ENCODE measurements at places on chromosomes 6 and 20.

DNA sequence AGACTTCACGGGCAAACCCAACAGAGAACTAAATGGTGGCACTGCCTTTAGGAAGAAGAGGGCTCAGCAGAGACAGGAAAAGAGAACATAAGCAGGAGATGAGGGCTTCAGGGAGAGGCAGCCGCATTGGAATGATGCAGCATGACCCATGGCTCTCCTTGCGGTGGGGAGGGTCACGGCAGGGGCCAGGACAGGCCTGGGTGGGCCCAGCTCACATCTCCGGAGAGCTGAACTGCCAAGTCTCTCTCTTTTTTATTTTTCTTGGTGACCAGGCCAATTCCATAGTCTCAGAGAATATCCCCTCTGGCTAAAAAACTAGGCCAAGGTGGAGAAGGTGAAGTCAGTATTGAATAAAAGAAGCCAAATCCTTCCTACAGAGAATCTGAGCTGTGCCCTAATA is 77.5 kb upstream of the TRAF3IP2 start:
- no peak for DNase-seq

DNA sequence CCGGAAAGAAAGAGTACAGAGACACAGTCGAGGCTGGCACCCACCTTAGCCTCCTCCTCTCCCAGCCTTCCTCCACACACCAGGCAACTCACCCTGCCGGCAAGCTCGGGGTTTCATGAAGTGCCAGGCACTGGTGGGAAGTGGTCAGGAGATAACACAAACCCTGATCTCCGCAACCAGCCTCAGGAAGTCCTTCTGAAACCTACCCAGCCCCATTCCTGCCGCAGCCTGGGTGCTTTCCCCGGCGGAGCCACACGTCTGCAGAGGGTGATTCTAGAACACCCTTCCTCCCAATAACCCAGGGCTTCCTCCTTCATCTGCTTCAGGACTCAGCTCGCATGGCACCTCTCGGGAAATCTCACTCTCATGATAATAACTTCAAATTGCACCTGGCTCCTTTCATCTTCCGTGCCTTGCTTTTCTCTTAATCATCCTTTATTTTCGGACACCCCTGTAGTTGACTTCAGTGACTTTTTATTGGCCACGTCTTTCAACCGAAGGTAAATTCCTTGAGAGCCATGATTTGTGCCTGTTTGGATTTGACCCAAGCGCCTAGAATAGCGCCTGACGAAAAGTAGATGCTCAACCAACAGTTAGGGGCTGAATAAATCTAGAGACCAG is 8.7 kb upstream of the HLA-E start:
- no peak for DNase-seq

- DNase-seq: no peak
Measured at GRCh38 chr20:63394069-63394919, 33.1 kb upstream of the CHRNA4 start.

DNA sequence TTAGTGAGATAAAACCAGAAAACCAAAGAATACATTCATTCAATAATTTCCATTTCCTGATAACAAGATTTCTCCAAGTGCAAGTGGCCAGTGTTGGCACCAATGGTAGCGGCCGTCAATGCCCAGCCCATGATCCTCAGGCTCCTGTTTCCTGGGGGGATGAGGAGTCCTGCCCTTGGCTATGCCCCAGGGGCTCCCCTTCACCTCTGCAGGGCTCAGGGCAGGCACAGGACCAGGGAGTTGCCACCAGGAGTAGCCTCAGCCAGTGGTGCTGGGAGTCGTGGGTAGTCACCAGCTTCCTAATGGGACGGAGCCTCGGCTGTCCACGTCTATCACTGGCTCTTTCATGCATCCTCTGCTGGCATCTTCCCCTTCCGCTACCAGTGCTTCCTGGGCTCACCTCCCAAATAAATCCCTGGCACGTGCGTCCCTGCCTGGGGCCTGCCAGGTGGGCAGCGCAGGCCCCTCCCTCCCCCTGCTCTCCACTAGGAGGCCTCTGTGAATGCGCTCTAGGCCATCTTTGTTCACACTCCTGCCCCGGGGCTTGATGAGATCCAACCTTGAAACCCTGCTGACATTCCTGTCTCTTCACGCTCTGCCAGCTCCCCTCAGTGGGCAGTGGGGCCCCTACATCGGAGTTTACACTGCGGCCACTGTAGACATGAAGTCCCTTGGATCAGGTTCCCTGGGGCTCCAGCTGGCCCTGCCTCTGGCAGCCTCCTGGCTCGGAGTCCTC is 215.7 kb downstream of the SYNDIG1 start:
- no peak for DNase-seq

All from NCI-H1105 (cell line).